ENCODE measurements at places on chromosomes 1 and 21.

- no peak for DNase-seq
These were observed 824 bp upstream of the KRTAP21-3 start for GRCh38 chr21:30719401-30719800.

DNA sequence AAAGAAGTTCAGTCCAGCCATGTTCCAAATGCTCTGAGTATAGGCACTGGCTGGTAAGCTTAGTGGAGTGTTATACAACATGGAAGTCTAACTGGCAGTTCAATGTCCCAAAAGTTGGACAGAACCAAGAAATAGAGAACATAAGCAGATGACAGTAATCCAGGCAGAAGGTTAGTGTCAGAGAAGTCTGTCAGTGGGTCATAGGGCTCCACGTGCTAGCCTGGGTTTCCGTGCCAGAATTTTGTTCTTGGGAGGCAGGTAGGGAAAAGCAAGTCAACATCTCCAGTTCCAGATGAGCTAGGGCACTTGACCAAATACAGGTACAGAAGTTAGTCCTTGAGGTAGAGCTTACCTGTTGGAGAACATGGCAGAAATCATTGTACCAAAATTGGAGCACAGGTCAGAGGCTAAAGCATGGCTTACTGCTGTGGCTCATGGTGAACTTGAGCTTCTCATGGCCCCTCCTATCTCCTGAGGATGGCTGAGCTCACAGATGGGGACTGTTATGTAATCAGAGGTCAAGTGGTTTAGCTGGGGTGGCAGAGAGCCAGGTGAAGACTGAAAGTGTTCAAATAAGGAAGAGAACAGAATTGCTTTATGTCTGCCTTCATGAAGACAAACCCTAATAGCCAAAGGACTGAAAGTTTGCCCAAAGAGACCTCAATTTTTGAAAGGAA is 170.8 kb downstream of the NFIA start:
- DNase-seq: no peak

DNA sequence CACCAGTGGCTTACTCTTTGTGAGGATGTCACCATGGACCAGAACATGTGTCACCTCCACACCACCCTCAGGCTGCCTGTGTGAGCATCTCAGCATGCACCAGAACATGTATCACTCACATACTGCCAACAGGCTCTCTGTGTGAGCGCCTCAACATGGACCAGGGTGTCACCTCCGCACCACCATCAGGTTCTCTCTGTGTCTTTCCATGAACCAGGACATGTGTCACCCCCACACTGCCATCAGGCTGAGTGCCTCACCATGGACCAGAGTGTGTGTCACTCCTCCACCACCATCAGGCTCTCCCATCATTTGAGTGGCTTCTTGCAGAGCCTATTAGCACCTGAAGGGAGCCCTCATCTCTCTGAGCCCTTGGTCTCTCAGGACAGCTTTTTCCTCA is 125.2 kb downstream of the ZNF648 start:
- no peak for DNase-seq

DNA sequence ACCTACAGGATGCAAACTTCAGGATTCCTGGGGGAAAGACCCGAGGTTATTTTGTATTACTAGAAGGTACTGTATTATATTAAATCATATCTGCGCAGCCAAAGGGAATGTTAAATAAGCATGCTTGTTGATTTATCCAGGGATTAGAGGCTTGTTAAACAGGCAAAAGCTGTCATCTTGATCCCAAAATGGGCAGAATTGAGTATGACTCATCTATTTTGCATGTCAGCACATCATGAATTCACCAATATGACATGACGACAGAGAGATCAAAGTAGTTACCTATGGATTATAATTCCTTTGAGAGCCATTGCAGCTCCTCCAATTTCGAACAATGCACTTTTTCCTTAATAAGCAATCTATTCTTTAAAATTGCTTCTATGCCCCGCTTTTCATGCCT is 66.1 kb downstream of the TBX15 start:
- DNase-seq: no peak

GRCh38 chr21:37060296-37060695 is 12.6 kb downstream of the PIGP start:
- DNase-seq: no peak

- DNase-seq: no peak
These were observed 60.7 kb upstream of the CDC42BPA start for GRCh38 chr1:227378871-227379554.

DNA sequence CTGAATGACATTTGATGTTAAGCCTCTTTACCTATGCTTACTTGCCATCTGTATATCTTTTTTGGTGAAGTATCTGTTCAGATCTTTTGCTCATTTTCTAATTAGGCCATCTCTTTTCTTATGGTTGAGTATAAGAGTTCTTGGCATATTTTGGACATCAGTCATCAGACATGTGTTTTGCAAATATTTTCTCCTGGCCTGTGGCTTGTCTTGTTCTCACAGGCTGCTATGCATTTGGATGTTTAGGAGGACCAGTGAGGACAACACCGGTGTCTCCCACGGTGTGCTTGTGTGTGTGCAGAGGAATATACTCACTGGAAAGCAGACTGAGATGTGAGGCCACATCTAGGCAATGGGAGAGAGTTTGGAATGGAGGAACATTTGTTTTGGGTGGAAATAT is 87.1 kb upstream of the LYST start:
- DNase-seq: no peak

DNA sequence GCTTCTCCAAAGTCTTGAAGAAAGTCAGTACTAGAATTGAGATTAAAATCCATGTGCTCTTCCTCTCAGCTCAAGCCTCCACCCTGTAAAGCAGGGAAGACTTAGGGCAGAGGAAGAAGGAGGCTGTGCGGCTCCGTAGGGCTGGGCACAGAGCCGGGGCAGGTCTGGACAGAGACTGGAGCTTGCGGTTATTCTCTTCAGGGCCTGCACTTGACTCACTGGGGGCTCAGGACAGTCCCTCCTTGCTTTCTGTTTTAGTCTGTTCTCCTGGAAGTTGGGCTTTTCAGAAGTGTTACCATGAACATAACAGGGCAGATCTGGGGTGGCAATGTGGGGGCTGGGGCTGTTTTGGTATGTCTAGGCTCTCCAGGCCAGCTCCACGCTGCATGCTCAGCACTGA is 21.6 kb upstream of the TRABD2B start:
- DNase-seq: no peak

DNA sequence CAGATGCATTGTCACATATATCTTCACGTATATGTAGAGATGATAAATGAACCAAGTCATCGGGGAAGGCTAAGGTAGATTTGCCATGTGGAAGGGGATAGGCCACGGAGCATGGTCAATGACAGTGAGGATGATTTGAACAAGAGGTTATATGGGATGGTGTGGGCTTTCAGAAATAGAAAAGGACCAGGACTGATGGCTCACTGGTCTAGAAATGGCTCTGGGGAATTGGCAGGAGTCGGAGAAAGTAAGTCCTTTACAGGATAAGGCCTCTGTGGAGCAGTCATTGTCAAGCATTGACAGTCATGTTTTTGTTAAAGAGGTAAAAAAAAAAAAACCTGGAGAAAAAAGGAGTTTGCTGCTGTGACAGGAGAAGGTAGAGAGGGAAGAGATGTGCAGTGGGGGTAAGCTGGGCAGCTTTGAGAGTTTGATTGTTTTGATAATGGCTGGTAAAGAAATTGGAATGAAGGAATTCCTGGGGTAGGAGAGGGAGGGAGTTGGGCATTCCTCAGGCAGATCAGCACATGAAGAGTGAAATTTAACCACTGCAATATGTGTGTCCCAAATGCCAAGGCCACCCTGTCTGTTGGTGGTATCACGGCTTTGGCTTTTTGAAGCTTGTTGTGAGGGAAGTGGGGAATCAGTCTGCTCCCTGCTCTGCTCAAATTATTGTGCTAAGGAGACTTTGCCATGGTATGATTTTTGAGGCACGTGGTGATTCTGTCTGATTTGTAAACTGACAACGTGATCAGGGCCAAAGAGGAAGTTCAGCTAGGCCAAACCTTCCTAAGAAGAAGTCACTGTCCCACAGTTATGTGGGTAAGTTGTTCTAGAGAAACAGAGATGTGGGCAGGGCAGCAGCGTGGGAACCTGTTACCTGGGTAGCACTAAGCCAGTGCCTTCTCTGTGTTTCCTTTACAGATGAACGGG is 26.0 kb downstream of the MACF1 start:
- DNase-seq: no peak

- no peak for DNase-seq
These were observed 428.4 kb downstream of the PTPRU start for GRCh38 chr1:29664711-29665110.

DNA sequence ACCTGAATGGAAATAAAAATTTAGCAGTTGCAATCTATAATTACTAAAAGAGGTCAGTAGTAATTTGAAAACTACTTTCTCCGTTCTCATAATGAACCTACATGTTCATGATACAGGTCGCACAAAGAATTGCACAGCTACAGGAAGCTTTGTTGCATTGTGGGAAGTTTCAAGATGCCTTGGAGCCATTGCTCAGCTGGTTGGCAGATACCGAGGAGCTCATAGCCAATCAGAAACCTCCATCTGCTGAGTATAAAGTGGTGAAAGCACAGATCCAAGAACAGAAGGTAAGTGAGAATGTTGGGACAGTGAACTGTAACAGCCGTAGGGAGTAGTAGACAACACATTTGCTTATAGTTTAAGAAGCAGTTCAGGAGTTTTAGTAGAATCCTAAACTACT is 68.8 kb upstream of the BMP8A start:
- DNase-seq: no peak

DNA sequence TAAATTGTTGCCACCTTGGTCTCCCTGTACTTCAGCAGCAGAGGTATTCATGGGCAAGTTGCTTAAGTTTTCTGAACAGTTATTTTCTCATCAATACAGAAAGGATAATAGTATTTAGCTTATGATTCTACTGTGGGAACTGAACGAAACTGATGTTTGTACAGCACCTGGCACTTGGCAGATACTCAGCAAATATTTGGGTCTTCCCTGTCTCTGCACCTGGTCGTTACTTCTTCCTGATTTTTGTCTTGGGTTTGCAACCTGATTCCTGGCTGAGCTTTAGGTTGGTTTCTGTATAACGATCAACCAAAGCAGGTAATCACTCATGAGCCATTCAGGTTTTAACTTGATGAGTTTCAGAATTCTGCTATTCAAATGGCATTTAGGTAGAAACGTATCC is 490.6 kb downstream of the KIF26B start:
- DNase-seq: no peak

DNA sequence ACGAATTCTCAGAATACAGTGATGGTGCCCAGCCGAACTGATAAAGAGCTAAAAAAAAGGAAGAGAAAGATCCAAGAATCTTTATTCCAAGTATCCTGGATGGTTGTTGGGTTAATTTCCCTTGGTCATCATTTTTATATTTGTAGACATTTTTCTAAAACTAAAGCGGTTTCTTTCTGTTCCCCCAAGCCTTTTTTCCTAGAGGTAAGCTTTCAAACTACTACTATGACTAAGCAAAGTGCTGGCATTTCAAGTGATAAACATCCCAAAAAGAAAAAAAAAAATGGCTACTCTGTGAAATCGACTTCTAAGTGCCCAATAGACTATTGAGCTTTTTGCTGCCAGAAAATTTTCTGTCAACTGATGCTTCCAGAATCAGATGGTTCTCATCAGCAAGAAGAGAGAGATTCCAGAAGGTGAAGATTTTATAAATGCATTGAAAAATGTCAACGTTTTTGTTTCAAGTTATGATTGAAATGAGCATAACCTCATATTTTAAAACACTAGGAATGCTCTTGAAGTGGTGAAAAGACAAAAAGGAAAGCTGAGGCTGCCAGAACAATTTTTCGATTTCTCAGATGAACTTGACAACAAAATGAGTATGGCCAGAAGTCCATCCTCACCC is 96.1 kb upstream of the ZC3H11B start:
- DNase-seq: no peak

DNA sequence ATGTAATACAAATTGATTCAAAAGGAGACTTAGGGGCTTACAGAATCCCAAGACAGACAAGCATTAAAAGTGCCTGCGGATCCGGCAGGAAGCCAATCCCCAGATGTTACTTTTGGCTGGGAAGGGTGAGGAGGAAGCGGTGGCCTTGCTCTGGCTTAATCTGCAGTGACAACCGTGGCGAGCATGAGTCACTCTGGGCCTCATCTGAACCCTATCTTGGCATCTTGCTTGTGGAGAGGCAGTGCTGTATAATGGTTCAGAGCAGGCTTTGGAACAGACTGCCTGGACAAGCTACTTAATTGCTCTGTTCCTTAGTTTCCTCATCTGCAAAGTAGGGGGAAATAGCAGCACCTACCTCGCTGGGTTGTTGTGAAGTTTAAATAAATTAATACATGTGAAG is 74.1 kb downstream of the XCL2 start:
- no peak for DNase-seq

GRCh38 chr1:119794230-119794875 is 16.9 kb downstream of the REG4 start:
- no peak for DNase-seq

- DNase-seq: no peak
These were observed 92.0 kb downstream of the MIS18A start for GRCh38 chr21:32186804-32187203.

- no peak for DNase-seq
These were observed 183.5 kb downstream of the HMCN1 start for GRCh38 chr1:185917646-185918045.

- no peak for DNase-seq
These were observed 369.5 kb upstream of the BRINP3 start for GRCh38 chr1:190847166-190847565.

DNA sequence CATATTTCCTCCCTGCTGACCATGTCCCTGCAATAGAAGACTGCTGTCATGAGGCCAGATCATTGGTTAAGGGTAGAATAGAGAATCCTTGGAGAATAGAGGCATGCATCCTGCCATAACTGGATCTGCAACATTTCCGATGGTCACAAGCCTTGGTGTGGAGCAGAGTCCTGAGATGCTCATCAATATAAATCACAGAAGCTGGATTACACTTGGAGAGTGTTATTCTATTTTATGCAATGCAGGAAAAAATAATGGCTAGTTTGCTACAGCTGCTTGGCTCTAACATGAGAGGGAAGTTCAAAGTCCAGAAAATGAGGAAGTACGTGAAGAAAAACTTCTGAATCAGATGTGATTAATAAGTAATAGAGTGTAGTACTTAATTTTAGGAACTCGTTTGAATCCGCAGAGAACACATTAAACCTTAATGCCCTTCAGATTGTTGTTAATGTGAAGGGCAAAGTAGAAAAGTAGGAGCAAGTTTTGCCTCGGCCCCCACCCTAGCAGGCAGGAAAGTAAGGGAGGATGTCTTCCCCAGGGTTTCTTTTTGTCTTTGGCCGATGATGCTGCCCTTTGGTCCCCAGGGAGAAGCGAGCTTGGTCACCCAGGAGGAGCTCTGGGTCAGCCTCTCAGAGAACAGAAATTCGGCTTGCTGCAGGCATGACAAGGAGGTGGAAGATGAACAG is 59.5 kb downstream of the KCNK1 start:
- no peak for DNase-seq

DNA sequence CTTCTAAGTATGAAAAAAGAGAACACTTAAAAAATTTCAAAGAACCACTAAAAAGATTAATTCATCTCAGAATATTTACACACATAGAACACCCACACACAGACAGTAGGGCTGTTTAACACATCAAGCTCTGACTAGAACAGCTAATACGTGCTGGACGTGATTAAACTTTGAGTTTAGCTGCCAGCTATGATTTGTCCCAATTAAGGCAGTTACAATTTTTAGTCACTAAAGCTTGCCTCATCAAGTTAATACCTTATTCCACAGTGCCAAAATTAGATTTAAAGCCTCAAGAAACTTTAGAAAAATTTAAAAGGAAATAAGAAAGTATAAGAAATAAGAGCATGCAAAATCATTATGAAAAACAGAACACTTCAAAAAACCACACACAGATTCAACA is 18.9 kb downstream of the SLC16A1 start:
- no peak for DNase-seq
